ENCODE measurements at places on chromosomes 7 and 10.

DNA sequence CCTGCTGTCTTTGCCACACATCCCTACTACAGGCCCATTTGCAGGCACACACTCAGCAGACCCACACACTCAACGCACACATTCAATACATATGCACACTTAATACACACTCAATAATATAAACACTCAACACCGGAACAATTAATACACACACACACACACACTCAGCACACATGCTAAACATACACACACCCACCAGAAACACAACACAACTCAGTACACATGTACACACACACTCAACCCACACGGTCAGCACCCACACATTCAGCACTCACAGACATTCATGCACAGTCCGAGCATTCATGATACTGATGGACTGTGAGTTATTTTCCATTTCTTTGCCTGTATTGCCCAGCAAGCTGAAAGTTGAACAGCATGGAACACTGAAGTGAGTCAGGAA lies 35.4 kb upstream of the SMNDC1 start:
- no peak for DNase-seq

- no peak for DNase-seq
Measured at GRCh38 chr7:67462781-67463191, 466.2 kb downstream of the TYW1 start.

DNA sequence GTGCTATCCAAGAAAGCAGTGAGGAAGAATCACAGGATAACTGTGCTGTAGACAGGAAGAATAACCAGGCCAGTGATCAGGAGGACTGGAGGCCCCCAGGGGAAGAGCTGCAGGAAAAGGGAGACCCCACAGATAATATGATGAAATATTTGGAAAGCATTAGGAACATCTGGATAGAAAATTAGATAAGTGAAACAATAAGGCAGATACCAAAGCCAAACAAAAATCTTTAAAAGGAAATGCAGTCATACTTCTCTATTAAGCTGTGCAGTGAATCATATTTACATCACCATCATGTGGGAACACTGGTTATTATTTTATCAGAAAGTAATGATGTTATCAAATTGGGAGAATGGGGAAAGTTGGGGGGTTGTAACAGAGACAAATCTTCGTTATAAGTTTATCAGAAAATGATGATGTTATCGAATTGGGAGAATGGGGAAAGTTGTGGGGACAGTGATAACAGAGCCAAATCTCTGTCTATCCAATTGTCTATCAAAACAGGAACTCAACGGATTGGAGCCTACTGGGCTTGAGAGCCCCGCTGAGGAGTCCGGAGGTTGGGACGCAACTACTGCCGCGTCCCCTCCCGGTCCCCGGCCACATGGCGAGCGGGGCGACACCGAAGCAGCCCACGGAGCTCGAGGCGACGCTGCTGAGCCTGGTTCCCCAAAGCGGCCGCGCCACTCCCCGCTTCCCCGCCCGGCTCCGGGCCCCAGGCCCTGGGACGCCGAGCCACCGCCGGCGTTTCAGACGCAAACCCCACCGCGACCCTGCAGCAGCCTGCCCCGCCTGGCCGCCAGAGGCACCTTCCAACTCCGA lies 14.0 kb upstream of the RALA start:
- DNase-seq = no peak

- DNase-seq = no peak
Measured at GRCh38 chr10:49225218-49225876, 37.2 kb upstream of the TMEM273 start.

All from GOT3 (cell line).